ENCODE measurements at places on chromosomes 13 and 19. TPM values are rescaled to one million over a fixed set of nuclear protein-coding genes. Genes with fewer than 3 reads are reported as not detected.

- no peak for DNase-seq
These were observed 28.1 kb upstream of the SIAH3 start for GRCh38 chr13:45879666-45880065.

GRCh38 chr13:80203496-80203895 is 137.4 kb downstream of the SPRY2 start:
- DNase-seq, result no peak

GRCh38 chr13:76016799-76017400 is 380.8 kb downstream of the LMO7 start:
- DNase-seq, result peak; percentile 59

DNA sequence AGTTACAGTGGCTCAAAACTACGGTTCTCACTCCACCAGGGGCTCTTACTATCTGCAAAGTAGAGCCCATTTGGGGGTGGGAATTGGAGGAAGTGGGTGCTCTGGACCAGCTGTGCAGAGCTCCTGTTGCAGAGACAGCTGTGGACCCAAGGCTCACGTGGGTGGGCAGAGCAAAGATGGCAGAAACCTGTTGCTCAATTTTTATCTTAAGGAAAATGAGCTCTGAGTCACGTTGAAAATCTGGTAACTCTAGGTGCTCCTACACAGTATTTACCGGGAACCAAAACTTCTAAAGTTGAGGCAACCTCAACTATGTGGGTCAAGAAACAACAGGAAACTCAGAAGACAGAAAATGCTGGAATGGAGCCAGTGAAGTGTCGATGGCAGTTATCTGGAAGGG is 30.2 kb upstream of the SLC15A1 start:
- no peak for DNase-seq

- DNase-seq, result no peak
These were observed 11.1 kb upstream of the ZNF235 start for GRCh38 chr19:44315883-44316282.

- no peak for DNase-seq
These were observed 1305.2 kb upstream of the PCDH9 start for GRCh38 chr13:68535329-68535728.

DNA sequence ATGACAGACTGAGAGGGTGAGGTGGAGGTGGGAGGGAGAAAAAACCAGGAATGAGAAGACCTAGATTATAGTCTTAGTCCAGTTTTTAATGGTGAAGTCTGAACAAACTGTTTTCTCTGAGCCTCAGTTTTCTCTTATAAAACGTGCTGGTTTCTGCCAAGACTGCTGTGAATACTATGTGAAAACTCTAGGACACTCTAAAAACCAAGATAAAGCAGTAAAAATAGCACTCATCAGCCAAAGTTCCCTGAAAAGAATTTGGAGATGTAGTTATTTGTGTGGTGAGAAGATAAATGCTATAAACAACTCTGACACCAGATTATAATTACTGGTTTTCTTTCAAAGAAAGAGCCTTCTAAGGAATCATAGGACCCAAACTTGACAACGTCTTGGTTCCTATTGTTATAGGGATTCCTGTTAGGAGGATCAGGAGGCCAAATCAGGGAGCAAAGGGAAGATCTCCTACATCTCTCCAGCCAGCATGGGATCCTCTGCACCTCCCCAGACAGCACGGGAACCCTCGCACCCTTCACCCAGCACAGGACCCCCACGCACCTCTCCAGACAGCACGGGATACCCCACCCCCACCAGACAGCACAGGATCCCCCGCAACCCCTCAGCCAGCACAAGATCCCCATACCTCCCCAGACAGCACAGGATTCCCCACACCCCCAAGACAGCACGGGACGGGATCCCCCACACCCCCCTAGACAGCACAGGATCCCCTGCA is 130.2 kb downstream of the MIPEP start:
- no peak for DNase-seq

DNA sequence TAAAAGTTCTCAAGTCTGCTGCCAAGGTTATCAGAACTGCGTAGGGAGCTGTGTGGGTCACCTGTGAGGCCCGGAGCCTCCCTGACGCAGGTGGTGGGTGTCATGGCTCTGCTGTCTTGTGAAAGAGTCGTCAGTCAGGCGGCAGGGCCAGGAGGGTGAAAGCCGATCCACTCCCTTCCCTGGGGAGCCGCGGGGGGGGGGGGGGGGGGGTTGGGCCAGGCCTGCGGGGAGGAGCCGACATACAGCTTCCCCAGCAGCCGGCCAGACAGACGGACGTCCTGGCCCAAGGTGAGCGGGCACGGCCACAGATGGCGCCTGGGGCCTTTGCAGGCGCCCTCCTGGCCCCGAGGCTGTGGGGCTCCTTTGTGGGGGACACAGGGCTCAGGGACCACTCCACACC is 12.4 kb downstream of the SBNO2 start:
- DNase-seq, result no peak

DNA sequence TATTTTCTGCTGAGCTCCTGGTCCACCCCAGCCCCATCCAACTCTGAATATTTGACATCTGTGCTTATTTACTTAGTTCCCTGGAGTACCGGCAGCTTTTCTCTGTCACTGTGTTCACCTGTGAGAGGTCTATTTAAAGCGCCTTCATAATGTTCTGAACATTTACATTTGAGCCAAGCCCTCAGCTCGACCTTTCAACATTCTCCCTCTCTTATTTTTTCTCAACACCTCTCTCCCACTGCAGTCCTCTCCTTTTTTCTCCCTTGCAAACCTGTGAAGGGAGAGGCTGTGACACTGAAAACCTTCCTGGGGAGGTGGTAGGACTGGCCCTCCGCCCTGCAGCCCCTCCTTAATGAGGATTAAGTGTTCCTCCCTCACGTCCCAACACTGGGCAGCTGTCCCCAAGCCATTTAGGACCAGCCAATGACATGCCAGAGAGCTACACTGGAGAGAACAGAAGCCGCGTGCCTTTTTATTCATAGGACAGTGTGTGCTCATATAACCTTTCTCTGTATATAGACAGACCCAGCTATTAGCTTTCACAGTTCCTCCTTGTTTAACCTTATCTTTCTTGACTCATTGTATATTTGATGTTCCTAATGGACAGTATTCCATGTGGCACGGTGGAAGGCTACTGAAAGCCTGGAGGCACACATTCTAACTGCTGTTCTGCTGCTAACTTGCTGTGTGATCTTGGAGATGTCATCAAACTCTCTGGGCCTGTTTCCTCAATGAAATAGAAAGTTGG is 134.8 kb downstream of the NUFIP1 start:
- DNase-seq, result no peak

DNA sequence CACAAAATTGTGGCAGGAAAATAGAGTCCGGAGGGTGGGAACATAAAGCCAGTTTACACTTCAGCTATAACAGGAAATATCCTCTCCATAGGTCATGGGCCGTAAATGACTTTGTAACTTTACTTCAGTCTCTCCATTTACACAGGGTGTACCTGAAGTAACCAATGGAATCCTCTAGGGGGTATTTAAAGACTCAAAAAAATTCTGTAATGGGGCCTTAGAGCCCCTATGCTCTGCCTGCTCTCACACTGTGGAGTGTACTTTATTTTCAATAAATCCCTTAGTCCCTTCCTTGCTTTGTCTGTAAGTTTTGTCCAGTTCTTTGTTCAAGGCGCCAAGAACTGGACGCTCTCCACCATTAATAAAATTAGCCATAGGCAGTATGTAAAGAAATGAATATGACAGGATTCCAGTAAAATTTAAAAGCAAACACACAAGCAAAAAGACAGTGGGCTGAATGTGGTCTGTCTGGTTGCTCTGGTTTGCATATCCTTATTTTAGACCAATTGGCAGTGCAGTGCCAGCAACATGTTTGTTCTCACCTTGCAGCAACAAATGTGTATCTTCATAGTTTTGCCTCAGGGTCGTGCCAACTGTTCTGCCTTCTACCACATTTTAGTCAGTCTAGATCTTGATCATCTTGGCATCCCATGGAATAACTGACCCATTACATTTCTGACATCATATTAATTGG is 801.5 kb upstream of the SPRY2 start:
- DNase-seq, result no peak

DNA sequence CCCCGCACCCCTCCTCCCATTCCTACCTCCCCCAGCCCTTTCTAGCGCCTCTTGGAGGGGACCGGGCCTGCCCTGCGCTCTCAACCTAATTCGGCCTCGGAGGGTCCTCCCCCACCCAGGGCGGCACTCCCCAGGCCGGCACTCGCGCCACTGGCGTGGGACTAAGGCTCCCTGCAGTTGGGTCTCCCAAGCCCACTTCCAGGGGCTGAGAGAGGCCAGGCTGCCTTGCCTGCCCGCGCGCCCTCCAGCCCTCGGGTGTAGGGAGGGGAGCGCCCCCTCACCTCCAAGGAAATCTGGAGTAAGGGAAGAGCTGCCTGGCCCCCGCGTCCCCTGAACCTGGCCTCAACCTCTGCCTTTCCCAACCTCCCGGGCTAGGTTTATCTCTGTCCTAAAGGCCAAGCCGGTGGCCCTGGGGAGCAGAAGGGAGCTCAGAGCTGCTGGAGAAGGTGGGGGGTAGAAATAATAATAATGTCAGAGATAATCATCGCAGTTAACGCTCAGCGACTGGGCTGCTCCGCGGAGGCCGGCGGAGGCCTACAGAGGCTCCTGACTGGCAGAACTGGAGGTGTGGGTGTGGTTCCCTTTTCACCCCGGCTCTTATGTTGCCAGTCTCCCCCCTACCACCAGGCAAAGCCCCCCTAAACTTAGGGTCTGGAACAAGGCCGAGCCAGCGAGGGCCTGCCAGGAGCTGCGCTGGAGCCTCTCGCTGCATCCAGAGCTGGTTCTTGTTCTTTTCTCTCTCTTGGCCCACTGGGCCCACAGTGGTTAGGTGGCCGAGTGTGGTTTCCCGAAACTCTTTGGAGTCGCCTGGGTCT is 9.6 kb downstream of the ZIC2 start:
- no peak for DNase-seq

DNA sequence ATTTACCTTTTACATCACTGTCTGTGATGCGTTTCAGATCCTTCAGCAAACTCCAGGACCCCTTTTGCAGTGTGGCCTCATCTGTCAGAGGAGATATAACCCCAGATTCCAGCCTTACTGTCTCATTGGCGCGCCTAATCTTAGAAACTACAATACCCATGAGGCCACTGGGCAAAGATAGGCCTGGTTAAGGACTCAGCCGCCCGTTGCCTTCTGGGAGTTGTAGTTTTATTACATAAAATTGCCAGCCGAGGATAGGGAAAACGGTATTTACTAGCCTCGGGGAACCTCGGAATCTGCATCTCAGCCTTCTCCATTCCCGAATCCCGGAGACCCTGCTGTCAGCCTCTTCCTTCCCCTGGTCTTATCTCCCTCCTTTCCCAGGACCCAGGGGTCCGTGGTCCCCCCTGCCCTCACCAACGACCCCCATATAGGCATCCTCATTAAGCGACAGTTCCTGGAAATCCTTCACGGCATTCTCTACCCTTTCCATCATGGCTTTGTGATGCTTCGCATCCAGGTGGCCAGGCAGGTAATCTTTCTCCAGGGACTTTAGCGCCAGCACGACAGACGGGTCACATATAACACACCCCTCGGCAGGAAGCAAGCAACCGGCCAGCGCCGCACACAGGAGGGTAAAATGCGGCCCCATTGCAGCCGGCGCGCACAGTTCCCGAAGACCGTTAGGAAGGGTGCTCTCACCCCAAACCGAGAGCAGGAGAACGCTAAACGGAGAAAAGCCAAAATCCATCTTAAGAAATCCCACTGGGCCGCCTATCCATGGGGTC is 1.3 kb downstream of the IZUMO1 start:
- peak; percentile 91 for DNase-seq

DNA sequence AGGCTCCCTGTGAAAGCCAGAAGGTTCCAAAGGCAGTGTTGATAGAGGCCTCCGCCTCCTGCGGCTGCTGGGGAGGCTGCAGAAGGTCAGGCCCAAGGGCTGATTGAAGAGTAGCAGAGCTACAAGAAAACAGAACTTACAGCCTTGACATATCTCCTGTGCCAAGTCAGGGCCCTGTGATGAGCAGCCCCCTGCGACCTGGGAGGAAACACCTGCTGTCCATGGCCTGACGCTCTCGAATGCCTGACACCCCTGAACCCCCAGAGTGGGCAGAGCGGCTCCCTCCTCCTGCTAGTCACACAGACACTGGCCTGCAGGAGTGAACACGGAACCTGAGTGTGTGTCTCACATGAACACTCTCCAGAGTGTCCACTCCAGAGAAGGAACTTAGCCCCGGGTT is 38.2 kb upstream of the TUBGCP3 start:
- no peak for DNase-seq

GRCh38 chr13:19185086-19185864 is 3.7 kb upstream of the TUBA3C start:
- DNase-seq, result peak; percentile 57

DNA sequence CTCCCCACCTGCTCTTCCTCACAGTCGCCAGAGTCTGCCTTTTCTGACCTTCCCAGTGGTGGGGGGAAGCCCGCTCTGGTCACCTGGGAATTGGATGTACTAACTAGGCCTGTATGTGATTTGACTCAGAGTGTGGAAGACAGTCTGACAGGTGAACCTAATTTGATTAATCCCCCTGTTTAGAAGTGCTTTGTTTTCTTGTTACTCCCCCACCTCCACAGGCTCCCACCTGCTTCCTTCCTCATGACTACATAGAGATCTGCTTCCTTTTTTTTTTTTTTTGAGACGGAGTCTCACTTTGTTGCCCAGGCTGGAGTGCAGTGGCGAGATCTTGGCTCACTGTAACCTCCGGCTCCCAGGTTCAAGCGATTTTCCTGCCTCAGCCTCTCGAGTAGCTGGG is 44.0 kb downstream of the COG3 start:
- no peak for DNase-seq

DNA sequence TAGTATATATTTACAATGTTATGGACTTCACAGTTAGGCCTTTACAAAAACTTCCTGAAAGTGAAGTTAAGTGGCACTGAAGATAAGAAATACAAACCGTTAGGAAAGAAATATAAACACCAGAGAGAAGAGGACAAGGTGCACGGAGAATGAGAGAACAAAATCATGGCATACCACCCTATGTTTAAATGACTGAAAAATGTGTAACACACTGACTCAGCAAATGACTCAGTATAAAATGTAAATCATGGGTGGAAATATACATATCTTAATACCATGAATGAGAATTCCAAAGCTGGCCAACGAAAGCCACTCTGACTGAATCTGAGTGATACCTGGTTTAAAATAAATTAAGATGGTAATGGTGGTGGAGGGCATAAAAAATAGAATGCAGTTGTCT is 260.8 kb downstream of the DNAJC15 start:
- DNase-seq, result no peak

- no peak for DNase-seq
These were observed 114.5 kb downstream of the COL4A1 start for GRCh38 chr13:110192472-110192871.

Gene SIAH3
- polyA plus RNA-seq, result 0.36 TPM

Gene GJB2
- polyA plus RNA-seq, result 2.5 TPM

Gene C1QTNF9B
- polyA plus RNA-seq, result 2.2 TPM

Gene PGLYRP1
- polyA plus RNA-seq, result not detected

Gene MBD3L2
- polyA plus RNA-seq, result not detected

Gene CEACAM4
- 0.47 TPM for polyA plus RNA-seq

Gene ATP5F1D
- 94.5 TPM for polyA plus RNA-seq

Gene KIR2DL1
- polyA plus RNA-seq, result not detected

Gene MRPL54
- 96.4 TPM for polyA plus RNA-seq

Gene KLK3
- 1.3 TPM for polyA plus RNA-seq

Gene LRRC63
- 7.0 TPM for polyA plus RNA-seq

Gene NRTN
- polyA plus RNA-seq, result 1.7 TPM

Gene CRX
- not detected for polyA plus RNA-seq

Data from testis (tissue), 5 donors.